Pons (tissue), 1 donor: ENCODE measurements at places on chromosomes 1 and 21.

DNA sequence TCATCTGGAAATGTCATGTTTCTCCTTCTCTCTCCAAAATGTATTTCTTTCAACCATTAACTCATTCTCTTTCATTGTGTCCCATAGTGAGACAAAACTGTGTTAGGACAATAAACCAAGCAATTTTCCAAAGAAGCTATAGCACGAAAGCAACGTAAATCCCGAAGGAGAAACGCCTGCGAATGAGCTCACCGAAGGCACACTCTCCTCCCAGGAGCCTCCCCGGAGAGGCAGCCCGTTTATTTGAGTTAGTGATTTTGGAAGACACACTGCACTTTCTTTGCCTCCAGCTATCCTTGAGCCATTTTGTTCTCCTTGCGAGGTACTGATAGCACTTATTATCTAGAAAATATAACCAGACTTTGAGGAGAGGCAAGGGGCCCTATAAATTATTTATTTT lies 41.2 kb downstream of the RSPH1 start:
- no peak for DNase-seq

DNA sequence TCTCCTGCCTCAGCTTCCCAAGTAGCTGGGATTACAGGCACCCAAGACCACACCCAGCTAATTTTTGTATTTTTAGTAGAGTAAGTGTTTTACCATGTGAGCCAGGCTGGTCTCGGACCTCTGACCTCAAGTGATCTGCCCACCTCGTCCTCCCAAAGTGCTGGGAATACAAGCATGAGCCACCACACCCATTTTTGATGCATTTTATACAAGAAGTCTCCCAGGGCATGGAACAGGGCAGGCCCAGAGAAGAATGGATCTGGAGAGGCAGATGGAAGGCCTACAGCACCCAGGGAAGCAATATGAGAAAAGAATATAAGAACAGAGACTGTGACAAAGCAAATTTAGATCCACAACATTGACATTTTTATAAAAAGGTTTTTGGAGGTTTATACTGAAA lies 18.8 kb upstream of the IFNAR1 start:
- no peak for DNase-seq

- peak; percentile 63 for DNase-seq
These were observed 594 bp upstream of the PANK4 start for GRCh38 chr1:2526824-2527555.

DNA sequence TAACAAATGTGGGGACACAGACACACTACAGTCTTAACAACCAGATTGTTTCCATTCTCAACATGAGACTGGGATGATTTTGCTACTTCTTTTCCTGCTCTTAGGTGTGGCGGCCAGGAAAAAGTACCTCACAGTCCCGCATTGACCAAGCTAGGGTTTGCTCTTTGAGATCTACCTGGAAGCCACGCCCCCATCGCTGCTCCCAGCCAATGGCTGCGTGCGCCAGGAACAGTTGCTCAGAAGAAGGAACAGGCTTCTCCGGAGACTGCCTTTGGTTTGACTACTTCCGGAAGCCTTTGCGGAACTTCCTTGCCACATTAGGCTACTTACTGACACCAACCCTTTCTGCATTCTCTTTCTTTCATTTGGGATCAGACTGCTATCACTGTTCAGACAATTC lies 44.2 kb upstream of the PLD5 start:
- DNase-seq = no peak

DNA sequence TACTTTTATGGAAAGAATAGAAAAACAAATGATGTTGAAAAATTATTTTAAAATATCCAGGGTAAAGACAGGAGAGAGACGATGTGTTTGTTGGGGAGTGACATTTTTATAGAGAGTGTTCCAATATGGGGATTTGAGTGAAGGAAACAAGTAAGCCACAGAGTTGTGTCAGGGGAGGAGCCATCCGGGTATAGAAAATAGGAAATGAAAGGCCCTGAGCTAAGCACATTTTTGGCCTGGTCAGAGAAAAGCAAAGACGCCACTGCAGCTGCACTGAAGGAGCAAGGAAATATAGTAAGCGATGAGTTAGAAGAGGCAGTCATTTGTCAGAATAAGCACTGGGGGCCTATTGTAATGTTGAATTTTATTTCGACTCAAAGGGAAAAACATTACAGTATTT lies 107.3 kb upstream of the ADGRL4 start:
- no peak for DNase-seq

DNA sequence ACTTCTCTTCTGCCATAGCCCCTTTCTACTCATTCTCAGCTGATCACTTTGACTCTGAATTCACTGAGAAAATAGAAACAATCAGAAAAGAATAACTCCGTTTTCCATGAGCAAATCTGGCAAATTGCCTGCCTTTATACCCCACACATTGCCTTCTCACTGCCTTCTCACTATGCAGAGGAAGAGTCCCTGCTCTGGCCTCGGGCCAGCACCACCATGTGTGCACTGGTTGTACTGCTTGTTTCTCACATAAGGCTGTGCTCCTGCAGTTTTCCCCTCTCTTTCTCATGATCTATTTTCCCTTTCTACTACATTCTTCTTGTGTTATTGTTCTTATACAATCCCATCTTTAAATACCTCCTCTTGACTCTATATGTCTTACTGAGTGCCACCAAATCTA lies 2.3 kb upstream of the HMGCS2 start:
- DNase-seq = peak; percentile 16

DNA sequence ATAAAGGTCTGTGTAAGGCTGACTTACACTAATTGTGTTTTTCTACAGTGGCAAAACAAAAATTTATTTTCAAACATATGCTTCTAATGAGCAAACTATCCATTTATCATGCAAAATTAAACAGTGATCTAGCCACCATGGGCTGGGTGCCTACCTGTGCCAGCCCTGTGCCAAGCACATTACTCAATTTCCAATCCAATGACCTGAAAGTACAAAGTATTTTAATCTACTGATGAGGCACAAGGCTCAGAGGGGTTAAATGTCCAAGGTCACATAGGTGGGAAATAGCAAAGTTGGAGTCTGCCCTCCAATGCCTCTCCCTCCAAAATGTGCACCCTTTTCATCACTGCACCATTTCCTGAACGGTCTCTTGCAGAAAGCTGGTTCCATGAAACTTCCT lies 279.1 kb upstream of the FMN2 start:
- no peak for DNase-seq

DNA sequence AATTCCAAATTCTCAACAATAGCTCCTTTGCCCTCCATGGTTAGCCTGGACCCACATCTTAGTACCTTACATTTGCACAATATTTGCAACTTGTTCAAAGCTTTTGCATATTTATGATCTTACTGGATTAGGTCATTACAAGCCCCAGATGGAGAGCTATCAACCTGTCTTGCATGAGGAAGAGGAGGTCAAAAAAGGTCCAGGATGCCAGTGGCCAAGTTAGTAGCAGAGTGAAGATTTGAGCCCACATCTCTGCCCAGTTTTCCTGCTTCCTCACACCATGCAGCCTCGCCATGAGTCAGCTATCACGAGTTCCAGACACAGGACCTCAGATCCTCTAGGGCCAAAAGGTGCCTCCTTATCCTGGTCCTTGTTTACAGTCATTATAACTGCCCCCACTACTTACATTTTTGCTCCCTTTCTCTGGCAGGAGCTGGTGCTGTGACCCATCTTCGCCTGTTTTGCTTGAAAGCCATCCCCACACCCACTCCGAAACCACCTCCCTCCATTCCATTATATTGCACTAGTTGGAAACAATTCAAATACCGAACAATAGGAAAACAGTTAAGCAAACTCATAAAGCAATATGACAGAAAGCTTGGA lies 5.0 kb upstream of the AHCYL1 start:
- DNase-seq = no peak

GRCh38 chr1:167819849-167820683 lies 93.9 kb downstream of the ADCY10 start:
- peak; percentile 33 for DNase-seq

GRCh38 chr1:205270764-205271163 lies 43.0 kb downstream of the TMCC2 start:
- DNase-seq = peak; percentile 93

DNA sequence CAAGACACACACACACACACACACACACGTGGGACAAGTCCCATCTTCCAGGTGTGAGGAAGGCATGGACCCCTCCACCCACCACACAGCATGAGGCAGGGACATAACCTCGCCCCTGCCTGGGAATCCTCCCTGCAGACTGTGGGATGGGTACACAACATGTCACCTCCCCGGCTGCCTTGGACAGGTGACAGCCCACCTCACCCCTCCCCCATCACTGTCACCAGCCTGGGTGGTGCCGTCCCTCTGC lies 40.7 kb downstream of the AHDC1 start:
- DNase-seq = no peak

DNA sequence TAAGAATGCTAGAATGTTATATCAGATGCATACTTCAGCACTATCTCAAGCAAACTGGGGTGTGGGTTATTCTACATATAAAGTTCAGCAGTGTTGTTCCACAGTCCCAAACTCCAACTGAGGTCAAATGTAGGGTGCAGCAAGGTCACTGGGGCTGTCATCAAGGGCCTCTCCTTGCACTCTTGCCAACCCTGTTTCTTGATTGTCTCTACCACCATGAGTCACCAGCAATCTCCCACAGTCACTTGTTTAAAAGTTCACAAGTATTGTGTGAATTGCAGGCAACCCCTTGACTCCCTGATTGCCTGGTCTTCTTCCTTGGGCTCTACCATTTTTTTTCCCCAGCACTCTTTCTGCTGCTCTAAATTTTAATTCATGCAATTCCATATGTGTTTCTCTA lies 10.6 kb downstream of the METTL18 start:
- no peak for DNase-seq

DNA sequence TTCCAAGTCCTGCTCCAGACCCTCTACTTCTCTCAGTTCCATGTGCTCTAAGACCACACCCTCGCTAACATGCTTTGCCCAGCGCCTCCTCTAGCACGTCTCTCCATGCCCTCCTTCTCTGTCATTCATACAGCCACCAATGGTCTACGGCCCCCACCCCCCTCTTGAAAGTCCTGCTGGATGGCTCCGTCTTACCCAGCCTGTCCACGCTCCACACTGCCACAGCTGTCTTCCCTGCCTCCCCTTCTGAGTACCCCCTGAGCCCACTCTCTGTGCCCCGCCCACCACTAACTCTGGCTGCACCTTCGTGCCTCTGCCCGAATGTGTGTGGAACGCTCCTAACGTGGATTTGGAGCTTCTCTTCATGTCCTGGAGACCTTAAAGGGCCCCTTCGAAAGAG lies 244.6 kb downstream of the TRABD2B start:
- no peak for DNase-seq

- DNase-seq = no peak
These were observed 48.0 kb downstream of the ACTN2 start for GRCh38 chr1:236734141-236734765.
